ENCODE measurements at places on chromosomes 16 and 17.

DNA sequence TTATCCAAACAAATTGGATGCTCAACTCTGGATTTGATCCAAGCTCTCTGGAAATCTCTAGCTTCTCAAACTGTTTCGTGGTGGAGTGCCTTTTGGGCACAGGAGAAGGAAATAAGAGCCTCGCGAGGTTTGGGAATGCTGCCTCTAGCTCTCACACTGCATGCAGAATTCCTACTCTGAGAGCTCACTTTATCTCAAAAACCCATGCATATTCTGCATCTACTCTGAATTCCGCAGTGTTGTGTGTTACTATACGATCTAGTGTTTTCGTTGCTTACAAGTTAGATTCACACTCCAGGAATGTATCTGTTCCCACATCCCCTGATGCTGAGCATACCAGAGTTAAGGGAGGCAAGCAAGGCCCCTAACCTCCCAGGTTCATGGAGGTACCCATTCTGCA, 462.7 kb downstream of the WWOX start:
- DNase-seq, result no peak

DNA sequence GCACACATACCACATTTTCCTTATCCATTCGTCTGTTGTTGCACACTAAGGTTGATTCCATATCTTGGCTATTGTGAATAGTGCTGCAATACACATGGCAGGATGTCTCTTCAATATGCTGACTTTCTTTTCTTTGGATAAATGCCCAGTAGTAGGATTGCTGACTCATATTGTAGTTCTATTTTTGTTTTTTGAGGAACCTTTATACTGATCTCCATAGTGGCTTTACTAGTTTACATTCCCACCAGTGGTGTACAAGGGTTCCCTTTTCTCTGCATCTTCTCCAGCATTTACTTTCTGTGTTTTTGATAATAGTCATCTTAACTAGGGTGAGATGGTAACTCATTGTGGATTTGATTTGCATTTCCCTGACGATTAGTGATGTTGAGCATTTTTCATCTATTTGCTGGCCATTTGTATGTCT, 118.1 kb downstream of the STXBP4 start:
- no peak for DNase-seq

DNA sequence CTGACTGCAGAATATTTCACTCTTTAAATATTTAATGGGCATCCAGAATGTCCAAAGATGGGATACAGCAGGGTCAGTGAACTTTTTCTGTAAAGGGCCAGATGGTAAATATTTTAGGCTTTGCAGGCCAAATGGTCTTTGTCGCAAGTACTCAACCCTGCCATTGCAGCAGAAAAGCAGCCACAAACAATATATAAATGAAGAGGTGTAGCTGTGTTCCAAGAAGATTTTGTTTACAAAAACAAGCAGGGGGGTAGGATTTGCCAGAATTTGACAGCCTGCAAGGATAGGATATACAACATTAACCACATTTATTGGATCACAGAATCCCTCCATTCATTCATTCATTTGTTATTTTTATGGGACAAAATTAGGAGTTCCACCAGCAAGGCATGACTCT, 435.0 kb upstream of the DYNLRB2 start:
- DNase-seq, result no peak

GRCh38 chr17:80025140-80025539, 10.5 kb downstream of the TBC1D16 start:
- no peak for DNase-seq

- no peak for DNase-seq
Observed at GRCh38 chr16:57991551-57992059, 8.9 kb downstream of the ZNF319 start.

- no peak for DNase-seq
Observed at GRCh38 chr16:49600536-49600935, 226.9 kb downstream of the C16orf78 start.

DNA sequence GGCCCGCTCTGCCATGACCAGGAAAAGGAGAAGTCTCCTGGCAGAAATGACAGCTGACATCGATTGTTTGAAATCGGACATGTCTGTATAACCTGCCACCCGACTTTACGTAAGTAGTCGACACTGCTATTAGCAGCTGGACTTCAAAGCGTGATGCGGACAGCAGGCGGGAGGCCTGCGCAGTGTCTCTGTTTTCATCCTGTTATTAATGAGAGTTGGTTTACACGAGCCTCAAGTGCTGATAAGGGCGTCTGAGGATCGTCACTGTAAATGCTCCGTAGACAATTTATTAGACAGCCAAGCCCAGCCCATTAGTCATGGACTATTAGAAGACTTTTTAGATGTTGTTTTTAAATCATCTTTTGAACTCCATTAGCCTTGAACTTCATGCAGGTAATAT, 328.3 kb downstream of the FOXL1 start:
- DNase-seq, result no peak

- no peak for DNase-seq
Observed at GRCh38 chr17:21253646-21254441, 634 bp upstream of the NATD1 start.

DNA sequence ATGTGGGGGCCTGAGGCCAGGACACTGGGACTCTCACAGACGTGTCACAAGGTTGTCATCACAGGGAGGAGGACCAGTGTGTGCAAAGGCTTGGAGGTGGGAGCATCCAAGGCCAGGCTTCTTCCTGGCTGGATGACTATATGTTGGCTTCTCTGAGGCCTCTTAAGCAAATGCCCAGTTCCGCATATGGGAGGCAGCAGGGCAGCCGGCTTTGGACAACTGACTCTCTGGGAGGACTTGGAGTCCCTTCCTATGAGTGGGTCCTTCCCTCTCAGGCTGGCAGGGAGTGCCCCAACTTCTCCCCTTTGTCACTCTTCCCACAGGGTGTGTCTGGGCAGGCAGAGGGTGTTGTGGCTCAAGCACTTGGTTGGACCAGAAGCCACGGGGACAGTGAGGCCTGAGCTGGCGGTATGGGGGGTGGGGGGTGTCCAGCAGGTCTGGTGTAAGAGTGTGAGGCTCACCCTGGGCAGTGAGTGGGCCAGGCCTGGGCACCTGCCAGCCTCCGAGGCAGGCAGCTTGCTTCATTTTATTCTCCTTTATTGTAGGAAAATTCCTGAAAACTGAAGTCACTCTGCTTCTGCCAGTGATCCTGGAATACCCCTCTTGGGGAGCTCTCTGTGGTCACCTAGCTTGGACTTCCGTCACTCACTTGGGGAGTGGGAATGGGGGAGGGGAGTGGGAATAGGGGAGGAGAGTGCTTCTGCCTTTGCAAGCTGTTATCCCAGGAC, 14.9 kb downstream of the ADGRG1 start:
- DNase-seq, result no peak

GRCh38 chr17:36808180-36808661, 129.1 kb upstream of the LHX1 start:
- no peak for DNase-seq

GRCh38 chr17:45868276-45868675, 23.6 kb downstream of the SPPL2C start:
- DNase-seq, result no peak

GRCh38 chr17:9693755-9694154, 48.4 kb downstream of the USP43 start:
- no peak for DNase-seq

DNA sequence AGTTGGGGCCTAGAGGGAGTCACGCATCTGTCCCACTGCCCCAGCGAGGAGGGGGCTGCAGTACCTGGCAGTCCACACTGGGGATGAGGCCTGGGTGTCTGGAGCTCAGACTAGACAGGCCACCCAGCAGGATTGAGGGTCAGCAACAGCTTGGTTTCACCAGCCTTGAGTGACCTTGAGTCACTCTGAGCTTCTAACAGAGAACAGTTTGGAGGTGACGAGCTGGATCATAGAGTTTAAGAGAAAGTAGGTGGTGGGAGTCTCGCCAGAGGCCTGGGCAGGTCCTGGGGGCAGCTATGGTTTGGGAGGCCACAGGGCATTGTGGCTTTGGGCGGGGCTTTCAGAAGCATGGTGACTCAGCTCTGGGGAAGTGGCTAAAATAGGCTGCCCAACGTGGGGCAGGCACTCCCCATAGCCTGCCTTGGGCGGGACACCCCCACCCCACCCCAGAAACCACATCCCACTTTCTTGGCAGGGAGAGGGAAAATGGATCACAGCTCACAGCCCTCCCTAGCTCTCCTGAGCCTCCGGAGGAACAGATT, 20.5 kb downstream of the CDC42EP4 start:
- DNase-seq, result no peak

DNA sequence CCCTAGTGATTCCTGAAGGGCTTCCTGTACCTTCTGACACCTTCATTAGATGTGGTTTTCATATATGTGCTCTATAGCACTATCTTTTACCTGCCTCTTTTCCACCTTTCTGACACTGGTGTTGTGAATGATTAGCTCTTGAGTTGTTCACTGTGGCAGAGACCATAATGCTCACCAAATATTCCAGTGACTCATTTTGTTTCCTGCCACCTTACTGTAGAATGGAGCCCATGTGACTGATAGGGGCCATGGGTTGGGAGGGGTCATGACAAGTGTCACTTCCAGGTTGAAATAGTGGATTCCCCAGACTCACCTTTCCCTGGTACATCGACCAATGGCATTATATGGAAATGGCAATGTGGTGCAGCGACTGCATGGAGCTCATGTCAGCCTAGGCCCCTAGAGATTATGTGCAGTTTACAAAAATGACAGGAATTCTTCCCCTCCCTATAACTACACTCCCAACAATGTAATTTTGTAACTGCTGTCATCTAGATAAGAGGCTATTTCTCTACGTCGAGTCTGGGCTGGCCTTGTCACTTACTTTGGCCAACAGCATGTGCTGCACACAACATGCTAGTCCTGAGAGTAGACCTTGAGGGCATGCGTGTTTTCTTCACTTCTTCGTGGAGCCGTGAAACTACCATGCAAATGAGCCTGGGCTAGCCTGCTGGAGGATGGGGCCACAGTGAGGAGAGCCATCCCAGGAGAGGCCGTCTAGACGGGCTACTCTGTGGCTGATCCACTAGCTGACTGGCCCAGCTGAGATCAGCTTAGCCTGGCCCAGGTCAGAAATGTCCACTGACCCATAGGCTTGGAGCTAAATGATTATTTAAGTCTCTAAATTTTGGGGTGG, 409.5 kb downstream of the CA10 start:
- no peak for DNase-seq

DNA sequence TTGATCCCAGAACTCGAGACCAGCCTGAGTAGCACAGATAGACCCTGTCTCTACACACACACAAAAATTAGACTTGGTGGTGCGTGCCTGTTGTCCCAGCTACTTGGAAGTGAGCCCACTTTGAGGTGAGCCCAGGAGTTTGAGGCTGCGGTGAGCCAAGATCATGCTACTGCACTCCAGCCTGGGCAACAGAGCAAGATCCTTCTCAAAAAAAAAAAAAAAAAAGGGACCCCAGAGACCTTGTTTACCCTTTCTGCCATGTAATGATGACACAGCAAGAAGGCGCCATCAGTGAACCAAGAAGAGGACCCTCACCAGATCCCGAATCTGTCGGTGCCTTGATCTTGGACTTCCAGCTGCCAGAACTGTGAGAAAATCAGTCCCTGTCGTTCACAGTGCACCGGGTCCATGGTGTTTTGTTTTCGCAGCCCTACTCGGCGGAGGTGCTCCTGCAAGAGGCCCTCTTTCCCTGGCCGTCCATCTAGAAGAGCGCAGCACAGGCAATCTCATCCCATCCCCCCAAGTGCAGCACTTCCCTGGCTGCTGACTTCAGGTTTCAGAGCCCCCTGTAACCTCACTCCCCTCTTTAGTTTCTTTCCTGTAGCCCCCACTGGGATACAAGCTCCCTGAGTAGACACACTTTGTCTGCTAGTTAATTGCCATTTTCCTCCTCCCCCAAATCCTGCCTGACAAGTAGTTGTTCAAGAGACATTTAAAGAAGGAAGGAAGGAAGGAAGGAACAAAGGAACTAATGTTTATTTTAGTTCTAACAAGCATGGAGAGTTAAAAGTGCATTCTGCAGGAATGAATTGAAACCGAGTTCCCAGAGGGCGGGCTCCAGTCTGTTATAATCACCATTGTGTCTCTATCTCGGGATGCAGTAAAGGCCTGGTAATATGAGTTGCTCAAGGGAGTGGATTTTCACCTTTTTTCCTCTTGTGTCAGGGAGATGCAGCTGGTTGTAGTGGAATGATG, 115.3 kb downstream of the SNX29 start:
- DNase-seq, result no peak

DNA sequence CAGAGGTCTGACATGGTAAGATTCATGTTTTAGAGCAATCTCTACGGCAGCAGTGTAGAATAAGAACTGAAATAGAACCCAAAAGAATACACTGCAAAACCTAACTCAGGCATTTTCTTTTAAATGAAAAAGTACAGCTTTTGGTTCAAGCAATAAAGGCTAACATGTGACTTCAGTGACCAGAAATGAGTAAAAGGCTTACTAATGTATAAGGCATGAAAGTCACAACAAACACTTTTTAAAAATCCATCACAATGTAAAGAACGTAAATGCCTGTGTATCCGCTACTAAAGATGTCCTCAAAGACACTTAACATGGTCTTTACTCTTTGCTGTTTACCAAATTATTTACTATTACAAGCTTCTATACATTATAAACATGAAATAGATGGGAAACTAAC, 16.6 kb downstream of the KIAA0753 start:
- no peak for DNase-seq

- DNase-seq, result no peak
Observed at GRCh38 chr17:49777563-49777962, 10.9 kb upstream of the KAT7 start.

- no peak for DNase-seq
Observed at GRCh38 chr17:30389756-30390300, 11.1 kb downstream of the CPD start.

- DNase-seq, result no peak
Observed at GRCh38 chr16:82700541-82701235, 73.9 kb downstream of the CDH13 start.

GRCh38 chr17:67475161-67475937, 98.3 kb downstream of the PITPNC1 start:
- DNase-seq, result peak; percentile 85

DNA sequence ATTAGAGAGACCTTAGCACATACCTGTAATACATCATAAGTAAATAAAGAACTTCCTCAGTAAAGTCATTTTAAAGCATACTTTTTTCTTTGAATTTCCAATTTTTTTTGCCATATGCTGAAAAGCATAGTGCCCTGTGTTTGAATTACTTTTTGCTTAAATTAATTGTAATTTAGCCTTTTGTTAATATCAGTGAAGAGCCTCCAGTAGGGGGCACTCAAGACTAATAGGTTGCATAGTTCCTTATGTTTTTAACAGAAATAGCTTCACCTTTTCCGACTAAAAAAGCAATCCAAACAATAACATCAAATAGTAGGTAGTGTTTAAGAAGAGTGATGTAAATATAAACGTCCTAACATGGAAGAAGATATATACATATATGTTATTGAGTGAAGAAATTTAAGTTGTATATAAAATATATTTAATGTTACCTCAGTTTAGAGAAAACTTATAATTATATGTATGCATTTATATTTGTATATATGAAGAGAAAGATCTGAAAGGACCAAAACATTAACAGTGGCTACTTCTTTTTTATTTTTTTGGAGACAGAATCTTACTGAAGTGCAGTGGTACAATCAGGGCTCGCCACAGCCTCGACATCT, 18.6 kb downstream of the RAD51C start:
- peak; percentile 12 for DNase-seq

Data from stimulated activated CD4-positive, alpha-beta T cell treated with anti-CD3 and anti-CD28 coated beads, Interleukin-4, amount 100 ng/mL, for 1 hour (primary cell).